ENCODE measurements at places on chromosomes 3 and 15.
A peak's percentile ranks its signal among the peaks of the same experiment; 100 is the strongest.

DNA sequence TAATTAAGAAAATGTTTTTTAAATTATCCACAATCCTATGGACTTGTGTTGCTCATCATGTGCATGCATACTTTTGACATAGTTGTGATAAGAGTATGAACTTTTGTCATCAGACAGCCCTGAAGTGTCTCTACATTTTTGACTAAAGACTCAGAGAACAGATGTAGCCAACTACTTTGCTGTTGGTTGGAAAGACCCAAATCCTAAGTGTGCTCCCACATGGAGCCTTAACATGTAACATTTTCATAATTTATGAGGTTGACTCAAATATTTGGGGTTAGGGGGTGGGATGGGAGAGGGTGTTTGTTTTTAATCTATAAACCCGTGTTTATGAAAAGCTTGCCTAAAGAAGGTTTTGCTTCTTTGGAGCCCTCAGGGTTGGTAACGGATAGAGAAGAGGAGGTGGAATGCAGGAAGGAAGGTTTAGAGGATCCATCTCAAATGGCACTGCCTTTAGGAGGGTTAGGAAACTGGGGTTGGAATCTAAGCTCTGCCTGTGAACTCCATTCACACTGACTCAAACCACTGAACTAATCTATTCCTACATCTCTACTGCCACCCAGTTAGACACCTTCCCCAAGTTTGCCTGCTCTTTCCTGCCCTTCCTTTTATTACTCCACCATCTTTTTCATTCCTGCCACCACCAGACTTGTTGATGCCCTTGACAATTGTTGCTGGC lies 3.7 kb downstream of the BOC start:
- DNase-seq, result no peak

- no peak for DNase-seq
Observed at GRCh38 chr15:48415036-48415886, 84.0 kb downstream of the DUT start.

DNA sequence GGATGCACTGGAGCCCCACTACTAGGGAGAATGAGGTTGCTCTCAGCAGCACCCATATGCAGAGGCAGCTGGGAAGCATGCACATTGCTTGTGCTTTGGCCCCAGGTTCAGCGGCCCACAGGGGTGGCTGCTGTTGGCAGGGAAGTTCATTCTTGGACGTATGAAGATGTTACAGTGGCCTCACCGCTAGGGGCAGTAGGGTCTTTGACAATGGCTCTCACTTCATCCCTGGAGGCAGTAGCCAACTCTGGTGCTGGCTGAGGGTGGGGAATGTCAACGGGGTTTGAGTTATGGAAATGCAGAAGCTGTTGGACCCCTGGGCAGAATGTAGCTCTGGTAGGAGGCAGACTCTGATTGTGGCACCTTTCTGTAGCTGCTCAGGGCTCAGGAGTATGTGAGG lies 279.9 kb downstream of the SCAPER start:
- no peak for DNase-seq

DNA sequence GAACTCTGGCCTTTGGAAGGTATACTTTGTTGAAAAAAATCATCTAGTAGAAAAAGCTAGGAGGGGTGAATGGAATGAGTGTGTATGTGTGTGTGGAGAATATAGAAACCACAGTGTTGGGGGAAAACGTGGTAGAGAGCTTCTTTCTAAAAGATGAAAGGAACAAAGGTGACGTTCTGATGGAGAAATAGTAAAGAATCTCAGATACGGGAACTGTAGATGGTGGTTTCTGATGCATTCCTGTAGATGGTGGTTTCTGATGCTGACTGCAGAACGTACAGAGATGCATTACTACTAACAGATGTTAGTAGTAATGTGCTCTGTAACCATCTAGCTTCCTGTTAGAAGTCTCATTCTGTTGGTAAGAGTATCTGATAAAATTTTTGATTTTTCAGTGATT lies 60.2 kb downstream of the VPS8 start:
- DNase-seq, result no peak

GRCh38 chr3:175851541-175851940 lies 992.4 kb downstream of the NAALADL2 start:
- no peak for DNase-seq

DNA sequence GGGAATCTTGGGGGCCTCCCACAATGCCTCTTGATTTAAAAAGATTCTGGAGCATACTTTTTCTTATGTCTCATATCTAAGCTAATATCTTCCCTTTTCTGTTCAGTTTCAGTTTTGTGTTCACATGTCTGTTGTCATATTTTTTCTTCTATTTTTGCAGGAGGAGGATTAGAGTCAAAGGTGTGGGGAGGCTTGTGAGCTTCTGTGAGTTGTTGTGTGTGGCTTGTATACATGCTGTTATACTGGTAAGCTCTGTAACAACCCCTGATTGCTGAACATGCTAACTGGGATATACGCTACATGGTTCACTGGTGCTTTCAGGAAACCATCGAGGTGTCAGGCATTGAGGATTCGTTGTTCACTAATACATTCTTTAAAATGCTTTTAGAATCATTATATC lies 83.5 kb downstream of the SLC25A26 start:
- no peak for DNase-seq

GRCh38 chr3:128062033-128062745 lies 10.0 kb downstream of the SEC61A1 start:
- no peak for DNase-seq

GRCh38 chr3:112047264-112047663 lies 12.7 kb downstream of the TMPRSS7 start:
- no peak for DNase-seq

GRCh38 chr3:16875876-16876550 lies 8.7 kb upstream of the PLCL2 start:
- DNase-seq, result no peak

DNA sequence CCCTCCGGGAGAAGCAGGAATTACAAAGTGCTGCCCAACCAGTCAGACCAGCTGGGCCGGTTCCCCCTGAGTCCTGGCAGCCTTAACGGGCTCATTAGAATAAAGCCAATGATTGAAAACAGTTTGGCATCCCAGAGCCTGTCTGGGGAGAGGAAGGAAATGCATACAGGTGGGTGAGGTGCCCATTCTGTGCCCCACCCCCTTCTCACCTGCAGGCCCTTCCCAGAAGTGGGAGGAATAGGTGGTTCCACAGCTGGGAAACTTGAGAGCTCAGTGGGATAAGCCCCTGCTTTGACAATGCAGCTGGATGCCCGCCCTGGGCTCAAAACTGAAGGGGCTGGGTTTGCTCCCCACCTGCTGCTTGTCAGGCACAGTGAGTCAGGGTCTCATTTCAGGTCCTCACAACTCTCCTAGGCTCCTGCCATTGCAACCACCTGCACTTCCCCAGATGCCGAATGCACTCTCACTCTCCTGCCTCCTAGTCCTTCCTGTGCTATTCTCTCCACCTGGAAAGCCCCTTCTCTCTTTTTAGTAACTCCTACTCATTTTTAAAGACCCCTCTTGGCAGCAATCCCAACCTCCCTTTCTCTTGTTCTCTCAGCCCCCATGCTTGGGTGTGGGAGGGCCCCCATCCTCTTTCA lies 5.5 kb upstream of the BUB1B start:
- no peak for DNase-seq

DNA sequence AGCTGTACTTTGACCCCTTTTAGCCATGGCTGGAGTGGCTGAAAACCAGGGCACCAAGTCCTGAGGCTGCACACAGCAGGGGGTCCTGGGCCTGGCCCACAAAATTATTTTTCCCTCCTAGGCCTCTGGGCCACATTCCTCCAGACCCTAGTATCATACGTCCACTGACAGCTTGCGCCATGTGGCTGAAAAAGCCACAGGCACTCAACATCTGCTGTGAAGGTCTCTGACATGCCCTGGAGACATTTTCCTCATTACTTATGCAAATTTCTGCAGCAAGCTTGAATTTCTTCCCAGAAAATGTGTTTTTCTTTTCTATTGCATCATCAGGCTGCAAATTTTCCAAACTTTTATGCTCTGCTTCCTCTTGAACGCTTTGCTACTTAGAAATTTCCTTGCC lies 239.0 kb downstream of the SQOR start:
- no peak for DNase-seq

DNA sequence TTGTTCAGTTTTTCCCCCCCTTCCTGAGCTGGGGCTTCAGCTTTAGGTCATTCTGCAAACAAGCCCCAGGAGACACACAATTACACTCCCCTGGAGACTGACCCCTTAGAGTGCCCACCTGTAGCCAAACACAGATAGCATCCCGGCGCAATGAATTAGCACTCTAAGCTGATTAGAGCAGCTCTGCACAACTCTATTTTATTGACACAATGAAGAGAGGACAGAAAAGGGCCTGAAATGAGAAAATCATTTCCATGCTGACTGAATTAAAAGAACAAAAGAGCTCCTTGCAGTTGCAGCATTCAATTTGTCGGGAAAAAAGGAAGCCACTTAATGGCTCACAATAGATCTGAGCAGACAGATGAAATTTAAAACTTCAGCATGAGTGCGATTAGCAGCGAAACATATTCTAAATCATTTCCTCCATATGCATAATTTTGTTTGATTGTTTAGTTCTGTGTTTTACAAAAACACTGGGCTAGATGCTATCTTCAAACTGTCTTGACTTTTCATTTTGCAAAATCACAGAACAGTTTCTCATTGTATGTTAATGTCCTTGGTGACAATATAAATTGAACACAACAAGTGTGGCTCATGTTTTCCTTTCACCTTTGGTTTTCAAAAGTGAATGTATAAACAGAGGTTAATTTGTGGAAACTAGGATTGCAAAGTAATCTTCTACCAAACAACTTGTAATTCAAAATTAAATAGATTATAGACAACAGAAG lies 308.6 kb downstream of the MECOM start:
- no peak for DNase-seq

DNA sequence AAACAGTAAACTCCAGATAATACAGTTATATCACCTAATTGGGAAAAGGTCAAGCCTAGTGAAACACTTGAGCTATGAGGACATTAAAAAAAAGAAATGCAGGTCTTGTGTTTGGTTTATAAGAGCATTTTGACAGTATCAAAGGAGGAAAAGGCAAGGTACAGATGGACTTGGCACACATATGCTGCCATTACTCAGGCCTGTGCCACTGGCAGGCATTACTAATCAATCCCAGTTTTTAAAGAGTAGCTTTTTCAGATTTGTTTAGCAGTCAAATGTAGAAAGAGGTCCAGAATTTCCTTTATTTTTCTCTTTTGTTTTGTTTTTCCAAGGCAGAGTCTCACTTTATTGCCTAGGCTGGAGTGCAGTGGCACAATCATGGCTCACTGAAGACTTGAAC lies 38.9 kb downstream of the MDFIC2 start:
- DNase-seq, result no peak

DNA sequence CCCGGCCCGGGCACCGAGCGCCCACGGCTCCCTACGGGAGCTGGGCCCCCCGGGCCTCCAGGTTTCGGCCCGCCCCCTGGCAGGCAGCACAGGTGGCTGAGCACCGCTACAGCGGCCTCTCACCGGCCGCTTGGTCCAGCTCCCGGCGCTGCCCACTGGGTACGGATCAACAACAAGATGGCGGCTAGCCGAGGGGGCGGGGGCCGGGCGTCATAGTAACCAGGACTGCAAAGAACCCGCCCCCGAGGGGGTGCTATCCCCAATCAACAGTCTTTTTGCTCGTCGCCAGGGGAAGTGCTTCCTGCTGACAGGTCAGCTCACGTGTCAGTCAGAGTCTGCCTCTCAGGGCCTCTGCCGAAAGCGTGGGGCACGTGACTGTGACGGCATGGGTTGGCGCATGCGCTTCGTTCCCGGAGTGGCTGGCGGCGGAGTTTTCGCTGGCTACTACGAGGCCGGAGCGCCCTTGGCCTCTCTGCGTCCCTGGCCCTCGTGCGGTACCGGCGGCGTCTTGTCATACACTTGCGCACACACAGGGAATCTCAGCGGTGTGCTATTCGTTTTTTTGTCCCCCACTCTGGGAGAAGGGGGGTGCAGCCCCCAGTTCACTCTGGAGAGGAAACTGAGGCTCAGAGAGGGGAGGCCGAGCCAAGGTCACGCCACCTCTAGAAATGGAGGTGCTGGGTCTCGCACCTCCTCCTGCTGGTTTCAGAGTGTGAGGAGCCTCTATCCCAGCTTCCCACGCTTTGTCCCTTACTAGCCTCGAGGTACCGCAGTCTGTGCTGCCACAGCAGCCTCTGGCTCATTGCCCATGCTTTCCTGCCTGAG lies at the start of gene IP6K1:
IP6K1 (minus strand) TSS at position 186 of the 825 bp plus-strand sequence. CDS start 38,502 bp downstream, outside the sequence.
- DNase-seq, result peak; percentile 98

DNA sequence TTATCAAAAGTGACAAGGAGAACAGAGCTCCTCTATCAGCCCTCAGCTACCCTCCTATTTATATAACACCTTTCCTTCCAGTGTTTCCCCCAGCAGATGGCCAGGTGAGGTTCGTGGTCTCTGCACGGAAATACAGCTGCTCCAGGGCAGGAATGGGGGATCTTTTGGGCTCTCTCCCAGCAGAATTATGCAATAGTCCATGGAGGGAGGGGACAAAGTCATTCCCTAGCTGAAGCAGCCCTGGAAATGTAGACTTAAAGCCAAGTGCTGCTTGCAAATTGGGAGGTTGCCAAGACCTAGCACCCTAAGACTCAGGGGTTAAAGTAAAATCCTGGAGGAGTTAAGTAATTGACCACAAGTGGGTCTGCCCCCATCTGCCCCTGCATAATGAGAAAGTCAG lies 256.3 kb downstream of the LRTM1 start:
- DNase-seq, result no peak

GRCh38 chr15:46034755-46035154 lies 399.9 kb downstream of the SQOR start:
- DNase-seq, result no peak

DNA sequence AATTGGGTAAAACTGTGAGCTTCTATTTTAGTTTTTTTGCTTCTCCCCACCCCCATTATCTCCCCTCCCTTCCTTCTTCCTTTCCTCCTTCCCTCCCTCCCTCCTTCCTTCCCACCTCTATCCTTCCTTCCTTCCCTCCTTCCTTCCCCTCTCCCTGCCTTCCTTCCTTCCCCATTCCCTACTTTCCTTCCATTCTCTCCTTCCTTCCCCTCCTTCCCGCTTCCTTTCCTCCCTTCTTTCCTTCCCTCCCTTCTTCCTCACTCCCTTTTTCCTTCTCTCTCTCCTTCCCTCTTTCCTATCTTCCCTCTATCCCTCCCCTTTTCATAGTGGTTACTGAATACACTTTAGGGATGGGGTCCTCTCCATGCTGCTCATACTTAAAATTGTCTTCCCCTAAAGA lies 40.4 kb upstream of the C3orf22 start:
- no peak for DNase-seq

GRCh38 chr3:122942937-122943827 lies 84.4 kb downstream of the SEMA5B start:
- DNase-seq, result peak; percentile 29

DNA sequence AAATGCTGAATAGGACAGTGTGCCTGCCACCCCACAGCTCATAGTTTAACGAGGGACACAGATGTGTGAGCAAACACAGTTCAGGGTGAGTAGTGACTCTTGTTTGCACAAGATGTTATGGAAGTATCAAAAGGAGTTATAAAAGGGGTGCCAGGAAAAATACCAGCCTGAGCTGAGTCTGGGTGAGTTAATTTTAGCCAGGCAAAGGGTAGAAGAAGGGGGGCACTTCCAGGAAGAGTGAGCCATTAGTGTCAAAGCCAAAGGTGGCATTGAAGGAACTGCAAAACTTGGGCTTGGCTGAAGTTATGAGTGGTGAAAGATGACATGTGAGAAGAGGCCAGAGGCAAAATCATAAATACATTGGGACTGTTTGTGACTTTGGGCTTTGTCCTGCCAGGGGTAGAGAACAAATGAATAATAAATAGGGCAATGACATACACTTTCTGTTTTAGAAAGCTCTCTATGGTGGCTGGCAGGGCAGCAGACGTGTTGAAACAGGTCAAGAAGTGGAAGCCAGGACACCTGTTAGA lies 1.9 kb upstream of the SPPL2A start:
- no peak for DNase-seq

- DNase-seq, result no peak
Observed at GRCh38 chr3:106510206-106510605, 641.4 kb upstream of the CBLB start.

GRCh38 chr3:23161308-23161707 lies 41.8 kb upstream of the UBE2E2 start:
- no peak for DNase-seq

Measured in activated T-cell treated with anti-CD3 and anti-CD28 coated beads, Interleukin-2, amount 50 U/mL, for 1 hour (primary cell).